ENCODE measurements at places on chromosomes 5 and 9.

- DNase-seq = no peak
Measured at GRCh38 chr9:98501819-98502218, 206.9 kb downstream of the GABBR2 start.

DNA sequence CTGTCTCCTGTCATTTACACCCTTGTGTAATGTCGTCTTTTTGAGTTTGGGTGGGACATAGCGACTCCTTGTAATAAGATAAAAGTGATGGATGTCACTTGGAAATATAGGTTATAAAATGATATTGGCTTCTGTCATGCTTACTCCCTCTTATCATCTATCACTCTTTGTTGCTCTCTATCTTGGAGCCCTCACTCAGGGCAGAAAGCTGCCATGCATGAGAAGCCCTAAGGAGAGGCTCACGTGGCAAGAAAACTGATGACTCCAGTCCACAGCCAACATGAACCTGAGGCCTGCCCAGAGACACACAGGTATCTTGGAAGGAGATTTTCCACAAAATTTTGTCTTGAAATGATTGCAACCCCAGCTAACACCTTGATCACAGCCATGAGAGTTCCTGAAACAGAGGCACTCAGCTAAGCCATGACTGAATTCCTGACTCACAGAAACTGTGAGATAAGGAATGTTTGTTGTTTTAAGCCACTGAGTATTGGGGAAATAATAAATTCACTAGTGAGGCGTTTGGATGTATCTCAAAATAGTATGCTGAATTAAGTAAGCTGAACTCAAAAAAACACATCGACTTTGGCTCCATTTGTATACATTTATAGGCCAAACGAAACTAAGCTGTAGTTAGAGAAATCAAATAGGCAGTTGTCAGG is 216.7 kb downstream of the CDH18 start:
- DNase-seq = no peak

DNA sequence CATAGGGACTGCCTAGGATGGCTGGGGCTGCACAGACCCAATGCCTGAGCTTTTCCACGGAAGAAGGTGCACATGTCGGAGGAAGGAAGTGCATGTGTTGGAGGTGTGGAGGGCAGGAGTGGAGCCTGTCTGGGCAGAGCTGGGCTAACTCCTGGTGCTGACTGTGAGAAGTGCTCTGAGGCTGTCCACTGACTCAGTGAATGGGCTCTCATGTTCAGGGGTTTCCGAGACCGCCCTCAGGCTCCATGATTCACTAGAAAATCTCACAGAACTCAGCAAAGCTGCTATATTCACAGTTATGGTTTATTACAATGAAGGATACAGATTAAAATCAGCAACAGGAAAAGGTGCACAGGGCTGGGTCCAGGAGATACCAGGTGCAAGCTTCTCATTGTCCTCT is 37.2 kb downstream of the NTNG2 start:
- DNase-seq = no peak

DNA sequence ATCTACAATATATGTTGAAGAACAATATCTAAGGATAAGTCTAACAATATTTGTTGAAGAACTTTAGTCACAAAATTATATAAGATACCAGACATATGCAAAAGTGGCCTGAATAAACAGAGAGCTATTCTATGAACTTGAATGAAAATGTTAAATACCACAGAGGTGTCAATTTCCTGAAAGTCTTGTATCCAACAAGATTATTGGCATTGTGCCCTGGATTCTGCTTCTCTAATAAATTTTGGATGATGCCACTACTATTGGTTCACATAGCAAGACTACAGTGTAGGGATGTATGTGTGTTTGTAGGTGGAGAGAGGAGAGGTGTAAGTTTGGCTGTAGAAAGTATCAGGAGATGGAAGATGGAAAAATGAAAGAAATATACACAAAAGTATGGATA is 731.8 kb upstream of the RGMB start:
- no peak for DNase-seq

DNA sequence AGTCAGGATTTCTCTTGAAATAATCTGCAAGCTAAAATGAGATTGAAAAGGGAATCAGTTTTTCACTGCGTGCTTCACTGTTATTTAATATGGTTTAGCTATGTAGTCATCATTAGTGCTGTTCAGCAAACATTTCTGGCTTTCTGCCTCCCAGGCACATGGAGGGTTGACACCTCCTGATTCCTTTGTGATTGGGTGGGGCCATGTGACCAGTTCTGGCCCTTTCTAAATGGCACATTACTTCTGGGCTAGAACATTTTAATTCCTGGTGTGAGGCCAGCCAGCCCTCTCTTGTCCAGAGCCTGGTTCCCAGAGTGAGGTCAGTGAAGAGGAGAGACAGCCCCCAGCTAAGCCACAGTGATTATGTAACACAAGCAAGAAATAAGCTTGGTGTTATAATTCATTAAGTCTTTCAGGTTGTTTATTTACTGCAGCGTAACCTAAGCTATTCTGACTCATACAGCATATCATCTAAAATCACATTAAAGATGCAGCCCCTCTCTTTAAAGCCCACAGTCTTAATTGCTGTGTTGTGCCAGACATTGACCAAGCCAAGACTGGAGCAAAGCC is 17.4 kb upstream of the ARSI start:
- DNase-seq = no peak

All from HepG2 (cell line).